Right renal cortex interstitium (tissue), 3 donors: ENCODE measurements at places on chromosomes 1 and 21.

DNA sequence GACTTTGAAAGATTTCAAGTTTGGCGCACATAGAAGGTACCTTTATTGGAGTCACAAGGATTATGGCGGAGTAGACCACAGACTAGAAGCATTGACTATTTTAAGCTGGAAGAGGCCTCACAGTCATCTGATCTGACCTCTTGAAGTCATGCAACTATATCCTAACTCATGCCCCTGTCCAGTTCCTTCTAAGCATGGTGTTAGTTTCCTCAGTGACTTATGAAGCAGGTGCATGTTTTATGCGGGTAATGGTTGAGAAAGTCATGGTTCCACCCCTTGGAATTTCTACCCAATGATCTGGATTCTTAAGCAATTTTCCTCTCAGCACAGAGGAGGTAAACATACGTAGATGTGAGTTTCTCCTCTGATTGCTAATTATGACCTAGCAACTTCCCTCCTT is 11.7 kb downstream of the OLFML3 start:
- no peak for DNase-seq

DNA sequence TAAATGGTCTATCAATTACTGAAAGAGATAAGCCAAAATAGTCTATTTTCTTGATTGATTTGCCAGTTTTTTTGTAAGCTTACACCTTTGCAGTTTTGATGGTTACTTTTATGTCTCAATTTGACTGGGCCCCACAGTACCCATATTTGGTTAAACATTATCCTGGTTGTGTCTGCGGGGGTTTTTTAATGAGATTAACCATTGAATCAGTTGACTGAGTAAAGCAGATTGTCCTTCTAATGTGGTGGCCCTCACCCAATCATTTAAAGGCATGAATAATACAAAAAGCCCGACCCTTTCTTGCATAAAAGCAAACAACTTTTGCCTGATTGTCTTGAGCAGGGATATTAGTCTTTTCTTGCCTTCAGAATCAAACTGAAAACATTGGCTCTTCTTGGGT is 650.0 kb upstream of the RGS18 start:
- no peak for DNase-seq

GRCh38 chr1:83764209-83764608 is 234.7 kb downstream of the TTLL7 start:
- DNase-seq: no peak

- no peak for DNase-seq
These were observed 2.5 kb downstream of the ZCCHC17 start for GRCh38 chr1:31299365-31299764.

GRCh38 chr21:32712043-32712442 is 15.8 kb downstream of the SYNJ1 start:
- DNase-seq: no peak

GRCh38 chr1:26450908-26451307 is 18.8 kb downstream of the DHDDS start:
- no peak for DNase-seq

GRCh38 chr1:173554089-173554488 is 48.8 kb downstream of the SLC9C2 start:
- DNase-seq: no peak

DNA sequence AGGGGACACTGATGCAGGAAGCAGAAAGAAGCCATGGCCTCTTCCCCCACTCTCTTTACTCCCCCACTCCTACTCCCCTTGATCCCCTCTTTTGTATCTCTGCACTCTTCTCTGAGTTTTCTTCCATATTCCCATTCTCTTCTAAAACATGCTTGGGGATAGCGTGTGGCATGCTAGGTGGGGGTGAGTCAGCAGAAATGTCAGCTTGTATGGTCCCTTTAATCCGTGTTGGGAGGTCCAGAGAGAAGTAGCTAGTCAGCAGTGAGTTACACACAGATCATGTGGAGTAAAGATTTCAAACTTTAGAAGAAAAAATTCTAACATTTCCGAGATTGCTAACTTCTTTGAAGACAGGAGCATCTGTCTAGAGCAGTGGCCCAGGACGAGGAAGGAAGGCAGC is 4.0 kb upstream of the KCNK1 start:
- no peak for DNase-seq

GRCh38 chr1:79819140-79819539 is 812.6 kb upstream of the ADGRL4 start:
- DNase-seq: no peak

DNA sequence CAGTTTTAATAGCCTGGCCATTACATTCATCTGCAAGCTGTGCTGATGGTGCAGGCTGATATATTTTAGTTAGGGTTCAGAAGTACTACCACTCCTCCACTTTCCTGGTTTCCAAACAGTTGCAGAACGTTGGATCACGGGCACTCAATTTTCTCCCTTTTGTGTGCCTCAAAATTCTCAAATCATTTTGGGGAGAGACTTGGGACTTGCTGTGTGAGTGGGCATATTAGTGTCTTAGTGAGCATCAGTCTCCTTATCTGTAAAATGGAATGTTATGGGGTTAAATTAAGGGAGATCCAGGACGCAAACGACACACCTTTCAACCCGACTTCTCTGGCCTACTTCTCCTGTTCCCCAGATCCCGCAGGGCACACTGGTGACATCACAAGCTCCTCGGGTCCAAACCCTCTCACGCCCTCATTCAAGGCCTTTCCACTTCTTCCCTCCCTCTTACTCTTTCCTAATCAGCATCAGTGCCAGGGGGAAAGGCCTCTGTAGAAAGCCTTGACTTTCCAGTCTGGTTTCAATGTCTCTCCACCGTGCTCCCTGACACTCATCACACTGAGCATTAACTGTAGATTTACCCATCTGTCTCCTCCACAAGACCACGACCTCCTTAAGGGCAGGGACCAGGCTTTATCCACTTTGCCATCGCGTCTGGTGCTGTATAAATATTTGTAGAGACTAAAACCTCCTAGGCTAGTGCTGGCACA is 1.2 kb downstream of the PIGP start:
- no peak for DNase-seq

DNA sequence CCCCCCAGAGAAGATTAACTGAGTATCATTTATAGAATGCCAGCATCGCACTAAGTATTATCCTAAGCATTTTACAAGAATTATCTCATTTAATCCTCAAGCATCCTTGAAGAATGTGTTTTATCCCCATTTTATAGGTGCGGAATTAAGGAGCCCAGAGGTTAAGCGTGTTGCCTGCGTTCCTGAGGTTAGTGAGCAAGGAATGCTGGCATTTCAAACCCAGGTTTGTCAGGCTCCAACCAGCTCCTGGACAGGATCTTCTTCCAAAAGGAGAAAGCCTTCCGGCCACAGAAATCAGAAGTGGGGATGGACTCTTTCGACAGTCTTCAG is 82.3 kb downstream of the SSBP3 start:
- no peak for DNase-seq
